Thyroid gland (tissue), 4 donors: ENCODE measurements at places on chromosomes 7 and 10. TPM values are rescaled to one million over a fixed set of nuclear protein-coding genes. Genes with fewer than 3 reads are reported as not detected.

DNA sequence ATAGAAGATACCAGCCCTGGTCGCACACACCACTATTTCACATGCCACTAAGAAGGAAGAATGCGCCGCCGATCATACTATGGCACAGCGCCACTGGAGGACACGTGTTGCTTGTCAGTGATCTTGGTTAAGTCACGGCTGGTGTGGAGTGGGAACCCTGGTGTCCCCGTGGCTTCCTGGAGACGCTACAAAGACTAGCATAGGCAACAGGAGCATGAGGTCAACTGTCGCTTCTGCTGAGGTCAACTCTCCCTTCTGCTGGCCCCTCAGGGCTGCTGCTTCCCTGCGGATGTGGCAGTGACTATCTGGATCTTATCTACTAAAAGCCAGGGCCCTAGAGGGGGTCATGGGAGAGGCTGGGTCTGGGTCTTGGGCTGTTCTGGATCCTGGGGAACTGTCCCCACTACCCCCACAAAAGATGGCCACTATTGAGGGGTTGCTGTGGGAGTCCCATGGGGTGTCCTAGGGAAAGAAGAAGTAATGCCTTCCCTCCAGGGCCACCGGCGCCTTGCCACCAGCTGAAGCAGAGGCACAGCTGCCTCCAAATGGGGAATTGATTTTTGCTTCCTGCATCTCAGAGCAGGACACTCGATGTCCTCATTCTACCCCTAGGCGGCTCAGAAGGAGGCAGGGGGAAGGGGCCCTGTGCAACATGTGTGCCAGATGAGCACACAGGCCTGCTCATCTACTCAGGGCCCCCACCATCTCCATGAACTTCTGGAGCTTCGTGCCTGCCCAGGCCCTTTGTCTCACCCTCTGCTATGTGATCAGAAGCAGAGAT, 76.6 kb upstream of the PPIF start:
- no peak for DNase-seq

SLC26A5 gene
- 3.8 TPM for total RNA-seq

GRCh38 chr10:95706990-95707389, 13.3 kb upstream of the TCTN3 start:
- no peak for DNase-seq

DNA sequence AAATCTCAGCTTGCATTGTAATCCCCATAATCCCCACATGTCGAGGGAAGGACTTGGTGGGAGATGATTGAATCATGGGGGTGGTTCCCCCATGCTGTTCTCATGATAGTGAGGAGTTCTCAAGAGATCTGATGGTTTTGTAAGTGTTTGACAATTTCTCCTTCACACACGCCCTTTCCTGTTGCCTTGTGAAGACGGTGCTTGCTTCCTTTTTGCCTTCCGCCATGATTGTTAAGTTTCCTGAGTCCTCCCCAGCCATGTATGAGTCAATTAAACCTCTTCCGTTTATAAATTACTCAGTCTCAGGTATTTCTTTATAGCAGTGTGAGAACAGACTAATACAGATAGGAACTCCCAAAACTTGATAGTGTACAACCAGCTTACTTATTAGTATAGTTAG, 98.6 kb downstream of the CREM start:
- no peak for DNase-seq

- DNase-seq: no peak
Observed at GRCh38 chr7:2734751-2735571, 47.0 kb downstream of the AMZ1 start.

GET4 gene
- 32.4 TPM for total RNA-seq
